Activated CD4-positive, alpha-beta memory T cell treated with anti-CD3 and anti-CD28 coated beads, Interleukin-2, amount 10 ng/mL, durations not matched to agents 7 days and 5 days (primary cell): ENCODE measurements at places on chromosomes 12 and 14. TPM values are rescaled to one million over a fixed set of nuclear protein-coding genes. Genes with fewer than 3 reads are reported as not detected.

Gene HPD
- not detected for total RNA-seq

DNA sequence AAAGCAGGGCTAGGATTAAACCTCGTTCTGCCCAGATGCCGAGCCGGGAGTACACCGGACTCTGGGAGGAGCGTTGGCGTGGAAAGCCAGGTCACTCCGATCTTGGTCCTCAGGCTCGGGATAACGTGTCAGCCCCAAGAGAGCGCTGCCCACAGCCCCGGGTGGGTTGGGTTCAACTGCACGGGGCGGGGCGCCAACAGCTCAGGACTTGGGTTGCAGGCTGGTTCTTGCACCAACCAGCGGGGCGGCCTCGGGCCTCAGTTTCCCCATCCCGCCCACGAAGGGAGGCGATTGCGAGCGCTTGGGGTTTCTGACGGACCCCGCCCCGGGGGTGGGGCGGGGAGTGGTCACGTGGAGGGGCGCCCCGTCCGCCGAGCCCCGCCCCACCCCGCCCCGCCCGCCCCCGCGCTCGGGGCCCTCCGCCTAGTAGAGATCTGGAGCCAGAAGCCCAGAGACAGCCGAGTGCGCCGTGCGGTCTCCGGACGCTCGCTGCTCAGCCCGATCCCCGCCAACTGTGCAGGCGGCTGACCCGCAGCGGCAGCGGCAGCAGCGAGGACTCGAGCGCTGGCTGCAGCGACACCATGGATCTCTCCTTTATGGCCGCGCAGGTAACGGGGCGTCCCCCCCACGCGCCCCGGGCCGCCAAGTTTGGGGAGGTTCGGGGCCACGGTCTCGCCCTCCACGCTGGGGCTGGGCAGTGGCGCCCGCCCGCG lies at the start of gene C14orf132:
Gene C14orf132 (plus strand): TSS at position 443 of the 713 bp plus-strand sequence. CDS start 139 bp downstream, at position 582.
- peak; percentile 56 for DNase-seq

Gene EFS
- not detected for total RNA-seq

DNA sequence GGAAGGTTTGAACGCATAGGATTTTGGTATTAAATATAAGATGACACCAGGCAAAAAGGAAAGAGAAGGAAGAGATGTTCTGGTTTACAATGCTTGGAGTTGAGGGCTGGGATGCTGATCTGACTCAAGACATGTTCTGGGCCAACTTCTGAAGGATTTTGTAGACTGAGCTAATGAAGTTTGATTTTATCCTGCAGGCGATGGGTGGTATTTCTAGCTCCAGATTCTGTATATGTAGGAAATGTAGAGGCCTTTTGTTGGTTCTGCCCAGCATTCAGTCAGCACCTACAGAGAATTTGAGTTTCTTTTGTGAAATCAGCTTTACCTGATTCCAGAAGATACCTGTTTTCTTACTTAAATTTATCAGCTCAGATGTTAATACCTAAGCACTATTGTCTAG lies 48.2 kb downstream of the VEZT start:
- DNase-seq: no peak

DNA sequence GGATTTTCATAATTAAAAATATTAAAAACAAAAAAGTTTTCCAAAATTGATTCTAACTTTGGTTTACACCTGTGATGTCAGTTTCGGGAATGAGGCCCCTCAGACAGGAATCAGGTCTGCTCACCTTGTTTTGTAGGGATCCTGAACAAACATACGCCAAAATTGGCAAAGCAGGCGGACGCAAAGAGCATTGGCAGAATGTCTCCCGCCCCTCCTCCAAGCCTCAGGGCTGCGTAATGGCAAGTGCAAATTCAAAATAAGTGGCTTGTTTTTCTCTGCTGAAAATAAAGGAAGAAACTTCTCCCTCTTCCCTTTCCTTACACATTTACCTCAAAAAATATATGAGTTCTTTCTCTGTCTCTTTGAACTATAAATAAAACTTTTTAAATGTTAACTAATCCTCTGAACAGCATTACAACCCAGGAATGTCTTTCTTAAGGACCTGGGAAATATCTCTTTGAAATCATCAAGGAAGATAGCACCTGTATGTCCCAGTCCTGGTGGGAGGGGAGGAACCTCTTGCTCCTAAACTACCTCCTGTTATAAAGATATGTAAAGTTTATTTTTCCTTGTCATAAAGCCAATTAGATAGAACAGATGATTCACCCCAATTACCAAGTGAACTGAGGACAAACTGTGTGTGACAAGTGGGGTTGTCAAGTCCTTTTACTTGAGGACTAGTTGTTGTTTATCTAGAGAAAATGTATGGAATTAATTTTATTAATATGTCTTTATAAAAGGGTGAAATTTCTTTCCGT lies 16.5 kb downstream of the OR6J1 start:
- DNase-seq: no peak

Gene IL26
- total RNA-seq: 3.3 TPM

Gene SLC15A4
- 23.5 TPM for total RNA-seq
